Right forelimb (tissue), 1 donor: ENCODE measurements at places on chromosomes 6 and 20.

- DNase-seq = no peak
These were observed 9.2 kb downstream of the GGT7 start for GRCh38 chr20:34863421-34863965.

GRCh38 chr6:44400572-44400971, 13.1 kb downstream of the CDC5L start:
- DNase-seq = no peak

GRCh38 chr6:54191461-54191860, 80.2 kb downstream of the MLIP start:
- DNase-seq = no peak

GRCh38 chr6:150380256-150380655, 11.4 kb downstream of the IYD start:
- DNase-seq = no peak

DNA sequence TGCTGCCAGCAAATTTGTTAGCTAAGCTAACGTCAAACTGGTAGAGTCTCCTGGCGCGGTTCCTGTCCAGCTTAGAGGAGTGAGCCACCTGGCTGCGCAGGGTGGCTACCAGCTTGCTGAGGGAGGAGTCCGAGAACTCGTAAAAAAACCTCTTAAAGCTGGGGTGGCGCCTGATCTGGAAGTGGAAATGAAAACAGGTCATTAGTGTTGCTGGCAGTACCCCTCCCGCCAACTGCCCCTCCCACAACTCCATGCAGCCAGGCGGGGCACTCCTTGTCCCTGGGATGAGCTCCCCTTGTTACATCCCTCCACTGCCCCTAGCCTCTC, 17.3 kb downstream of the BNIP5 start:
- peak; percentile 23 for DNase-seq

DNA sequence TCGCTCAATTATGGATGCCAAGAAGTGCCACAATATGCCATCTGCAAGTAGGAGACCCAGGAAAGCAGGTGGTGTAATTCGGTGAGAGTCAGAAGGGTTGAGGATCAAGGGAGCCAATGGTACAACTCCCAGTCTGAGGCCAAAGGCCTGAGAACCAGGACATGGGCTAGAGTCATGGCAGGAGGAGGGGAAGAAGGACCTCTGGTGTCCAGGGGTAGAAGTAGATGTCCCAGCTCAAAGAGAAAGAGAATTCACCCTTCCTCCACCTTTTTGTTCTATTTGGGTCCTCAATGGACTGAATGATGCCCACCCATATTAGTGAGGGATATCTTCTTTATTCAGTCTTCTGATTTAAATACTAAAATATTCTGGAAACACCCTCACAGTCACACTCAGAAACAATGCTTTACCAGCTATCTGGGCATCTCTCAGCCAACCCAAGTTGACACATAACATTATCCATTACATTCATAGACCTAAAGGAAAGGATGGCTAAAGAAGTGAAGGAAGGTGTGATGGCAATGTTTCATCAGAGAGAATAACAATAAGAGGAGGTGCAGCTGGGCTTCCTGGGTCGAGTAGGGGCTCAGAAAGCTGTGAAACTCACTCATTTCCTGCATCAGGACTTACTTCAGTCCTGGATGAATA, 21.2 kb upstream of the HLA-DQA1 start:
- DNase-seq = no peak

DNA sequence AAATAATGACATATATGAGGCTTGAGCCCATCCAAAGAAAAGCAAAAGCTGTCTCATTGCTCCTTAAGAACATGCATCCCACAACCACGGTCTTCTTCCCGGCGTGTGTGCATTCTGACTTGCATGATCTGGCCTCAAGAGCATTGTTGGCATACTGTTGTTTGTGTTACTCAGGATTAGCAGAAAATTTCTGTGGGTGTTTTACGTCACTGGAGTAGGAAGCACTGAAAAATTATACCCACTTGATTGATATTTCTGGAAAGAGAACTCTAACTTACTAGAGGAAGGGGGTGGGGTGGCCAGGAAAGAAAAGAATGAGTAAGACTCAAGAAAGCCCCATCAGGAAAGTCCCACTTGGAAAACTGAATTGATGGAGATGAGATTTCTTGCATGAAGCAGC, 326.2 kb upstream of the PRDM1 start:
- DNase-seq = no peak

GRCh38 chr20:57860576-57860975, 150.8 kb upstream of the PMEPA1 start:
- no peak for DNase-seq
